Thoracic aorta endothelial cell (primary cell): ENCODE measurements at places on chromosomes 5 and 9. TPM values are rescaled to one million over a fixed set of nuclear protein-coding genes. Genes with fewer than 3 reads are reported as not detected.

Gene GARIN3
- not detected in 2 replicates for total RNA-seq

Gene S1PR3
- 22.7 and 25.9 TPM in 2 replicates for total RNA-seq

Gene JAKMIP2
- total RNA-seq, result not detected in 2 replicates

Gene PCDHB13
- 0.22 and 0.66 TPM in 2 replicates for total RNA-seq

Gene NUTM2F
- total RNA-seq, result not detected in 2 replicates

Gene FAM200C
- 2.9 and 4.1 TPM in 2 replicates for total RNA-seq
